ENCODE measurements at places on chromosomes 12 and 14.

DNA sequence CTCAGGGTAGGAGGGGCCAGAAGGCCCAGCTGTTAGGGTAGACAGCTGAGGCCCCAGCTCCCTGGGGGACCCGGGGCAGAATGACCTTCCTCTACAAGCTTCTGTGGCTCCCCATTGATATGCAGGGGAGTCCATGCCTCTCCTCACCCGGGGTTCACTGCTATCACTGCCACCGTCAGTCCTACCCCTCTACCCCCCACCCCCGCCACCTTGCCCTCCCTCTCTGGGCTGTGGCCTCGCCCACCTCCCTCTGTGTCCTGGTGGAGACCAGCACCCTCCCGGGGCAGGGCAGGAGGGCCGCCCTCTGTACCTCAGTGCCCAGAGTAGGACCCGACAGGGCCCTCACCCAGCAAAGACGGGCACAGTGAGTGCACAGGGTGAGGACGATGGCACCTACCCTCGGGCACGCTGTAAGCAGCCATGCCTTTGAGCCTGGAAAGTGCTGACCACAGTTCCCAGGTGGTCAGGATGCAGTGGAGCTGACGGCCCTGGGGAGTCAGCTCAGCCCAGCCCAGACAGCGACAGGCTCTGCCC is 88.4 kb upstream of the SFSWAP start:
- no peak for DNase-seq

- DNase-seq = no peak
Measured at GRCh38 chr12:76591476-76591875, 31.9 kb upstream of the OSBPL8 start.

DNA sequence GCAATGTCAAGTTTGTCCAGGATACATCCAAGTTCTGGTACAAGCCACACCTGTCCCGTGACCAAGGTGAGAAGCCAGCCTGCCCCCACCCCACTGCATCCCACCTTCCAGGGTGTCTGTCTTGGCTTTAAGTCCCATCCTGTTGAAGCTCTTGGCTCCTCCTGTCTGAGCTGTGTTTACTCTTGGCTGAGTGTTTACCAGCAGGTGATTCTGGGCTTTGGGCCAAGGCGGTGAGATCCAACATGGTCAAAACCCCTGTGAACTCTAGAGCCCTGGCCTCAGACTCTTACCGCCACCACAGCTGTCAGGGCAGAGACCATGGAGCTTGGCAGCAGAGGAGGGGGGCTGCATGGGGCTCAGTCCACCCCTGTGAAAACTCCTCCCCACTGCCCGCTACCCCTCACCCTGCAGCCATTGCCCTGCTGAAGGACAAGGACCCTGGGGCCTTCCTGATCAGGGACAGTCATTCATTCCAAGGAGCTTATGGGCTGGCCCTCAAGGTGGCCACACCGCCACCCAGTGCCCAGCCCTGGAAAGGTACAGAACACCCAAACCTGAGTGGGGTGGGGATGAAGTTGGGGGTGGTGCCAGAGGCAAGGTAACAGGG is 11.6 kb downstream of the TNS2 start:
- no peak for DNase-seq

DNA sequence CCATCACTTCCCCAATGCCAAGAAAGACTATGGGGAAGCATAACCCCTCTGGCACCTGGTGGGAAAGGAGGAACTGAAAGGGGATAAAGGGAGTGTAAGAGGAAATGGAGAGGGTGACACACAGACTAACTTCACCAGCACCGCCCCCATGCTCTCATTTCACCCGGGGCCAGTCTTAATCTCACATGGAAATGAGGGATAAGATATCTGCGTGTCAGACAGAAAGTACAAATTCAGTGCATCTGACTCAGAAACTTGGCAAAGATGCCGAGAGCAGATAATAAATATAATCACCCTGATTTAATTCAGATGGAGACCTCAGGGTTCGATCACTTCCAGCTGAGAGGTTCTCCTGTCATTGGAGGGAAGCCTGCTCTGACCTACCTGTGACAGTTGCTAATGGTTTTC is 191.6 kb downstream of the DUSP6 start:
- DNase-seq = no peak

DNA sequence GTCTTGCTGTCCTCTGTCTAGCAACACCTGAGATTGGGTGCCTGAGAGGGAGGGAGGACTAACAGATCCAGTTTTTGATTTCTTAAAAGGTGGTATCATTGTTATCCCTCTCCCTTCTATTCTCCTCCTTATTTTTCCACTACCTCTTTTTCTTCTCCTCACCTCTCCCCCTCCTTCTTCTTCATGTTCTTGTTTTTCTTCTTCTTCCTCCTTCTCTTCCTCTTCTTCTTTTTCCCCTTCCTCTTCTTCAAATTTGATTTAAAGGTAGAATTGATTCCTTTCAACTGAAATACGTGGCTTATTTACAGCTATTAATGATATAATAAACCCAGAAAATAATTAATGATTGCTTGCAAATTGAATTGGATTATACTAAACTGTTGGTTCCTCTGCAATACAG is 256.8 kb upstream of the BTG1 start:
- DNase-seq = no peak

GRCh38 chr14:85798856-85799255 is 268.9 kb downstream of the FLRT2 start:
- no peak for DNase-seq
